ENCODE measurements at places on chromosomes 3 and 15.

DNA sequence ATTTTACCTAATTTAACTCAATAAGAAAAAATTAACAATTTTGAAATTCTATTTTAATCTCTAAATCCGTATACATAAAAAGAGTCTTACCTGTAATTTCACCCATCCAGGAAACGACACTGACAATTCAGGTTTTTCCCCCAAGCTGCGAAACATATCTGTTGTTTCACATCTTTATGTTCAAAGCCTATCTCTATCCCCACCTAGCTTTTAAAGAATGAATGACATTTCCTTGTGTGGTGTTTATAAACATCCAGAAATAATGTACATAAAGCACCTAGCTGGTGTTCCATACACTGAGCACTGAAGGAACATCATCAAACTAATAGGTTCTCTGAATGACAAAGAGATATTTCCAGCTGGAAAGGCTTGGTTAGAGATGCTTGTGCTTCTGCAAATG, 867.8 kb downstream of the SQOR start:
- DNase-seq, result no peak

DNA sequence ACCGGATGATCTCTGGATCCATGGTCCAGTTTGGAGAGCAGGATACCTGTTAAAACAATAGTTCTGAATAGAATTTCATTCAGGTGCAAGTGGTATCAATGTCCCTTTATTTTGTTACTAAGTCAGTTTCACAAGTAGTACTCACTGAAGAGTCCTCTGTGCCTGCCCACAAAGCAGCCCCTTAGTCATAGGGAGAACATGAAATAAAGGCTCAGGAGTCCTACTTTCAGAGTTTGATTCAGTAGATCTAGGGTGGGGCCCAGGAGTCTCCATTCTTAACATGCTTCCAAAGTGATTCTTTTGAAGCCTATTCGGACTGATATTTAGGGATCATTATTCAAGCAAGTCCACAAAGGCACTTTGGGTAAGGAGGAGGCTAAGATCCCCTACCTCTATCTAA, 79.8 kb upstream of the ACKR4 start:
- DNase-seq, result no peak

- DNase-seq, result no peak
These were observed 47.6 kb upstream of the SEC13 start for GRCh38 chr3:10368512-10368911.

DNA sequence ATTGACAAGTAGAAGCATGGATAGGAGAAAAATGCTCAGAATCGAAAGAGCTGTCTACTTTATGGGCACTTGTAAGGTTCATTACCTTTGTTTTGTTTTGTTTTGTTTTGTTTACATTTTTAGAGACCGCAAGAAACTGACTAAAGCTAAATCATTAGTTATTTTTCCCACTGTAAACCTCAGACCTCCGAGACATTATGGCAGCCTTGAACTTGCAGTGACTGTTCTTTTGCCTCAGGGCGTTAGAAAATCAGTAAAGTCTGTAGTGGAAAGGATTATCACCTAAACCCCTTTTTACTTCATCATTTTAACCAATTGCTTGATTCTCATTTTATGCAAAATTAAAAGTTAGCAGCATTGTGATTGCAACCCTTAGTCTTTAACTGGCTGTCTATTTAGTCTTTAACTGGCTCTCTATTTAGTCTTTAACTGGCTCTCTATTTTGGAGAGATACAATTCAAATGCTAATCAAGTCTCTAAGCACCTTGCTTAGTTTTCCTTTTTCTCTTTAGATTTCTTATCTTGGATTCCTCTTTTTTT, 383.3 kb upstream of the ROBO2 start:
- DNase-seq, result no peak

DNA sequence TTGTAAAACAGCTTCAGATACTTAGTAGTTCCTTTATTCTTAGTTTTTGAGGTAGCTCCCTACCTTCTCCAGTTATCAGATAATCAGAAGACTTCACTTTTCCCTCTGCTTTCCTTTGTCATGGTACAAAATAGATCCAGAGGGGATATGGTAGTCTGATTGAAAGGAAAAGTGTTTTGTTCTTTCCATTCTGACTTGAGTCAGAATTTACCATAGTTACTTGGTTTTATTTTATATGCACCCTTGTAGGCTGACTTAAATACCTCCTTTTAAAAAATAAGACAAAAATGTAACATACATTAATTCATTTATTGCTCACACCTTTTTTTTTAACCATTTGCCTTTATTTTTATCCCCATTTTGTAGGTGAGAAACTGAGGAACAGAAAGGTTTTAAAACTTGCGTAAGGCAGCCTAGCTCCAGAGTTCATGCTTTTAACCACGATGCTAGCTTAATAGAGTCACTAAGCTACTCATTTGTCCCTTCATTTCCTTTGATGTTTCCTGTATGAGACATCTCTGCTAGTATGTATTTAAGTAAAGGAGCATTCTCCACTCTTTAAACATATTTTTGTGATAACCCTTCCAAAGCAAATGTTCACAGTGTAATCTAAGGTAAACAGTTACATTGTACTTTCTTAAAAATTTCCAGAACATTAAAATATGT, 187.5 kb downstream of the KLHL25 start:
- no peak for DNase-seq

- DNase-seq, result no peak
These were observed 672 bp downstream of the NEDD4 start for GRCh38 chr15:55992769-55993110.

DNA sequence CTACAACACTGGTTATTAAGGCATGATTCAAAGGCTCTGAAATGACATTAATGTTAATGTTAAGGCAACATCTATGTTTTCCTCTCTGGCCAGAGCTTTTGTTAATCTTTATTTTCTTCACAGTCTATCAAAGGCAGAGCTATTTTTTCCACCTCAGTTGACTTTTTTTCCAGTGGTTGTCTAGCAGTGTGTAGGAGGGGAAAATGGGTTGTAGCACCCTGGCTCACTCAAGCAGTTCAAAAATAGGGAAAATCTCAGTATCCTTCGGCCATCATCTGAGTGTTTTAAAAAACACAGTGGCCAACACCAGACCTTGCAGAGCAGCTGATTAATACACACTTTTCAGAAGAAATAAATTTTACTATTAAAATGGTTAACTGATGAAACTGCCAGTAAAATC, 21.4 kb downstream of the CBLB start:
- DNase-seq, result no peak

DNA sequence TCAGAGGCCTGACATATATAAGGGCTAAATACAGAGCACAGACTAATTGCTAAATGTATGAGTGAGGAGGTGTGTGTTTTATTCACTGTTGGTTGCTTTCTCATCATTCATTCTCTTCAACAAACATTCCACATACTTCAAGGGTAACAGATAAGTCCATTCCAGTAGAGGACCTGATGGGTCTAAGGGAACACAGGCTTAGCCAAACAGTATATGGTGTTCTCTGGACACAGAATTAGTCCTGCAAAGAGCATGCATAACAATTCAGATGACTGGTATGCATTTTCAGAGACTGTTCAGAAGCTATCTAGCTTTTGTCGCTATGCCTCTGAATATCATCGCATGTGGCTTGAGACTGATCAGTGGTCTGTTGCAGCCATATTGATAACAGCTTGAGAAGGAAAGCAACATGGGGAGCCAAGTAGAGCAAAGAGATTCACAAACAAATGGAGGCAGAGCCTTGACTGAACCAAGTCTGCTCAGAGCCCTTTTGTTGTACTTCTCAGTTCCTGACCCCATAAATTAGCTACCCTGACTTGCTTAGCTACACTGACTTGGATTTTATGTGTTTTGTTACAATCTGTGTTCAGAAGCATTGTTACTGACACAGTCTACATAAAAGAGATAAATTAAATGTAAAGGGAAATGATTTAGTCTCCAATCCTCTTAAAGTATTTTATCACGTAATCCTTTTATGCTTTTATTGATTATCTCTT, 1178.7 kb downstream of the ROBO1 start:
- no peak for DNase-seq

DNA sequence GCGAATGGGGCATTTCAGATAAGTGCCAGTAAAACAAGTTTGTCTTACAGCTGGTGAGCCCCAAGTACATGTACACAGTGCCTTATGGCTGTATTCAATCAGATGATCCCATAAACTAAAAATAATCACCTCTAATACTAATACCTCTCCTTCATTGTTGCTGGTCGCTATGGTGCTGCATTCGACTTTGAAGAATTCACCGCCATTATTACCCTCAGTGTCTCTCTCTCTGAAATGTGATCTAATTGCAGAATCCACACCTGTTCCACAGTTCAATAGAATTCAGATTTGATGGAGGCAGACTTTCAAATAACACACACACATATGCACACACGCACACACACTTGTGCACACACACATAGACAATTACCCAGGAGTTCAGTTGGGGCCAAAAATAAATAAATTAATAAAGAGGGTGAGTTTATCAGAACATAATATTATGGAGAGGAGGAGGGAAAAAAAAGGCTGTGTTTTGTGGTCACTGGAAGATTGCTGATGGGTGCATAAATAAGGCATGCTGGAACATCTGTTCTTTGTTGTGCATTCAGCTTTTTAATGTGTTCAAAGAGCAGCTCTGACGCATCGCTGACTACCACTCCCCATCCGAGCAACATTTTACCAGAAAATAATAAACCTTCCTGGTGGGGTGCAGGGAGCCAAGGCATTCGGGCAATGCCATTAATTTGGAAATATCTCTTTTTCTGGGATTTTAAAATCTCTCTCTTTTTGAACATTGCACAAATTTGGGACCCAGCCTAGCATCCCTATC, 235.7 kb downstream of the SATB1 start:
- DNase-seq, result peak; percentile 21

Measured in skeletal muscle cell (primary cell).